ENCODE measurements at places on chromosomes 11 and 22.

- no peak for DNase-seq
These were observed 804 bp downstream of the ACER3 start for GRCh38 chr11:76861490-76861953.

GRCh38 chr11:74468936-74469335 is 1.6 kb upstream of the KCNE3 start:
- DNase-seq = no peak

DNA sequence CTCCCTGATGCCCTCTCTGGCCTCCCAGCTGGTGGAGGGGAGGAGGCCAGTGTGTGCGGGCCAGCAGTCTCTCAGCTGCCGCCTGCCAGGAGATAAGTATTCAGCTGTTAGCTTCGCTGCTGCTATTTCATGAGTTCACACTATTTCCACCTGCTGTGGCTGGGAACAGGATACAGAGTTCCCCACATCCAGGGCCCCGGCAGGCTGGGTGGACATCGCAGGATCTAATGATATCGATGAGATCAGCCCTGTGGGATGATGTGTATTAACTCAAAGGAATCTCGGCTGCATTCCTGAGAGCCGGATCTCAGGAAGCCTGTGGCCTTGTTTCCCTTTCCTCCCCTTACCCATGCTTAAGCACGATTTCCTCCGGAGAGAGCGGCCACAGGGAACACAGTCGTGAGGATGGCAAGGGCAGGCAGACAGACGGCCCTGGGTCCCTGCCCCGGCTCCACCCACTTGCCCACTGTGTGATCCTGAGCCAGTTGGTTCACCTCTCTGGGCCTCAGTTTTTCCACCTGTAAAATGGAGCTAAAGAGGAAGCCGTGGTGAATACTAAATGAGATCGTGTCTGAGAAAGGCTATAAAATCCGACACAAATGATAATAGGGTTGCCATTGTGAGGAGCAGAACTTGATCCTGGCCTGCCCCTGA is 6.5 kb upstream of the PVALB start:
- DNase-seq = no peak

GRCh38 chr11:1887451-1888346 is 4.0 kb downstream of the PRR33 start:
- no peak for DNase-seq

GRCh38 chr11:32039149-32039548 is 51.7 kb upstream of the RCN1 start:
- DNase-seq = no peak

DNA sequence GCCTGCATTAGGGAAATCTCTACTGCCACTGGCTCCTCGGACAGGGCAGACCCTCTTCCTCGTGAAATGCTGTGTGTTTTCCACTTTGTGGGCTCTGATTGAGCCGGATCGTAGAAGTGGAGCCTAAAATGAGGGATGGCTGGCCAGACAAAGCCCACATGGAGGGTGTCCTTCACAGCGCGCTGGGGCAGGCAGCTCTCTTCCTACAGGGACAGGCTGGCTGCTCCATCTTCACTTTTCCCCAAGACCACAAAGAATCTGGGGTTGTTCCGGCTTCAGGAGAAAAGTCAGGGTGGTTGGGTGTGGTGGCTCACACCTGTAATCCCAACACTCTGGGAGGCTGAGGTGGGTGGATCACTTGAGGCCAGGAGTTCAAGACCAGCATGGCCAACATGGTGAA is 94.9 kb downstream of the MORC2 start:
- no peak for DNase-seq

DNA sequence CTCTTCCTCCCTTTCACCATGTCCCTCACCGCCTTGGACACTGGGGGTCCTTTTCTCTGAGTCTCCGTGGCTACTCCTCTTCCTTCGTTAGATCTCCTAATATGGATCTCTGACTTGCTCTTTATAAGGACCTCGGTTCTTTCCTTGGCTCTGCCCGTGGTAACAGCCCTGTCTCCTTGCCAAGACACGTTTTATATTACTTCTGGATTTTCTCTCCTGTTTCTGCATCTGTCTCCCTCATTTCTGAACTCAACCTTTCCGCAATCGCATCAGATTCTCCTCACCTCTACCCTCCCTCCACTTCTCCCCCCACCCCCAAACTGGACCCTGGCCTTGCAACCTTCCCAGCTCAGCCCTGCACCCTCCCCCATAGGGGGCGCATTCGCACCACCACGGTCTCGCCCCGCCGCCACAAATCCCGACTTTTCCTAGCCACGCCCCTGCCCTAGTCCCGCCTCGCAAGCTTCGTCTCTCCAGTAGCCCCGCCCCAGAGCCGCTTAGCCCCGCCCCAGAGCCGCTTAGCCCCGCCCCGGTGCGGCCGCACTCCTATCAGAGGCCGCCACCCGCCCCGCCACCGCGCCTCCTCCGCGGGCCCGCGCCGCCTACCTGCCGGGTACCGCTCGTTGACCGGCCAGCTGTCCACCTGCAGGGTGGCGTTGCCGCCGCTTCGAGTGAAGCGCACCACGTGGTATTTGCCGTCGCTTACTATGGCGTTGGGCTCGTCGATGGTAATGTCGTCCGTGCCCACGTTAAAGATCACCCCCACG is 39.0 kb downstream of the SLC22A12 start:
- no peak for DNase-seq

GRCh38 chr11:64231546-64231945 is 1.2 kb downstream of the DNAJC4 start:
- no peak for DNase-seq

- DNase-seq = no peak
These were observed 15.0 kb downstream of the SMIM38 start for GRCh38 chr11:69170704-69171103.

DNA sequence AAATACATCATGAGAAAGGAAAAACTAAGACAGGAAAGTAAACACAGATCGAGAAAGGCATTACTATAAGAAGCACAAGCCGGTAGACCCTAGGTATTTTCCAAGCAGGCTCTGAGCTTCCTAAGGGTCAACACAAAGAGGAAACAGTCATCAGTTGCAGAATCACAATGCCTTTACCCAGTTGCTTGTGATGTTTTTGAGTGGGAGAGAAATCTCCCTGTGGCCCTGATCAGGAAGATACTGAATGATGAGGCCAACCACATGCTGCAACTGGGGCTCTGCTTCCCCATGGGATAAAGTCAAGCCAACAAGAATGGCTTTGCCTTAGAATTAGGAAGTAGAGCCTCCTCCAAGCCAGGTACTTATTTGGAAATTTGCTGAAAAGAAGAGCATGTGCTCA is 132.6 kb downstream of the MICAL2 start:
- DNase-seq = no peak

GRCh38 chr11:131822506-131822905 is 452.1 kb downstream of the NTM start:
- no peak for DNase-seq

GRCh38 chr22:38733329-38733723 is 22.5 kb downstream of the SUN2 start:
- peak; percentile 65 for DNase-seq

GRCh38 chr11:114819028-114819427 is 140.7 kb downstream of the NXPE2 start:
- no peak for DNase-seq

Data from germinal center (tissue), 1 donor.